Tibial nerve (tissue), 4 donors: ENCODE measurements at places on chromosomes 11 and 22. TPM values are rescaled to one million over a fixed set of nuclear protein-coding genes. Genes with fewer than 3 reads are reported as not detected.

GRCh38 chr22:41917903-41918791, 3.3 kb upstream of the SHISA8 start:
- no peak for DNase-seq

DNA sequence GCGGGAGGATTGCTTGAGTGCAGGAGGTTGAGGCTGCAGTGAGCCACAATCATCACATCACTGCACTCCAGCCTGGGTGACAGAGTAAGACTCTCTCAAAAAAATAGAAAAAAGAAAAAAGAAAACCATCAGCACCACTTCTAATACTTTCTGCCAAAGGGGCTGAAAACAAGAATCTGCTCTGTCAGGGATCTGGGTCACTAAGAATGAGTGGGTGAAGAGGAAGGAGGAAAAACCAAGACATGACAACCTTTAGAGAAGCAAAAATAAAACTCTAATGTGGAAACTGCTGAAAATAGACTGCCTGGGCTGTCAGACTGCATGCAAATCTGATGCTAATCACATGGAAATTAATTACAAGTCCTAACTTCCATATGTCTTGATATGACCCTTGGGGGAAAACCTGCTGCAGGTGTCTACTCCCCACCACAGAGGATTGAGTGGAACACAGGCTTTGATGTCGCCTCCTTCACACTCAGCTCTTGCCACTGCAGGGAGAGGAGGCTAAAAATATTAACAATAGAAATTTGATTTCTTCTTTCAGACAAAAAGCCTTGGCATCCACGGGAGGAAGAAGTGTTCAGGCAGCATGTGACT, 62.5 kb upstream of the CRTAM start:
- DNase-seq, result no peak

NRIP3 gene
- not detected for total RNA-seq

- no peak for DNase-seq
Measured at GRCh38 chr11:19966441-19966840, 193.8 kb downstream of the DBX1 start.

LYVE1 gene
- total RNA-seq, result 64.3 TPM

DNA sequence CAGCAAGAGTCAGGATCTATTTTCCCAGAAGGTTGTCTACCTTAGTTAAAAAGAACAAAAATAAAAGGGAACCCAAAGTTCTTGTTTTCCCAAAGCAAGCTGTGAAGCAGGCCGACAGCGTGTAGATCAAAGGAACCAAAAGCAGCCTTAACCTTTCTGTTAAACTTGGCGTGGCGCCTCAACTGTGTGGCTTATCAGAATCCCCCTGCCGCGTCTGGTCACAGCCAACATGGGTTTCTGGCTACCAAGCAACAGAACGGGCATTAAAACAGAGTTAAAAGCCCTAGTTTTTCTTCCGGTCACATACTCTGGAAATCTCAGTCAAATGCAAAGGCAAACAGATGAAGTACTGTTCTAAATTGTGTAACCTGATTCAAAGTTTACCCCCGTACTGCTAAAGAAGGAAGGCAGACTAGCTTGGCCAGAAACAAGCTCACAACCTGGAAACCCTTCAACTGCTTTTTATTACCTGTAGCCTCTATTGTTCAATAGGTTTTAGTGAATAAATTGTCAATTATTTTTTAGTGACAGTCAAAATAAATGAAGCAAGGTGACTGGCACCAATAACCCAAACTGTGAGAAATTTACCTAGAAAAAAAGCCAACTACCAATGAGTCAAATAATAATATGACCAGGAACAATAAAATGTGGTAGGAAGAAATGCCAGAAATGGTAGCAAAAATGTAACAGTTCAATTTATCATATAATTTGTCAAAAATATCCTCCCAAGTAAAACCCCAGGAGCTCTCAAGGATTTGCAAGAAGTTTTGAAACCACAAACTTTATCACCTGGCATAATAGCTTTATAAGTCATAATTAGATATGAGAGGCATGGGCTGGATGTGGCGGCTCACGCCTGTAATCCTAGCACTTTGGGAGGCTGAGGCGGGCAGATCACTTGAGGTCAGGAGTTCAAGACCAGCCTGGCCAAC, 21.4 kb downstream of the CHKA start:
- no peak for DNase-seq

GRCh38 chr11:17700991-17701390, 18.4 kb upstream of the MYOD1 start:
- DNase-seq, result no peak

DNA sequence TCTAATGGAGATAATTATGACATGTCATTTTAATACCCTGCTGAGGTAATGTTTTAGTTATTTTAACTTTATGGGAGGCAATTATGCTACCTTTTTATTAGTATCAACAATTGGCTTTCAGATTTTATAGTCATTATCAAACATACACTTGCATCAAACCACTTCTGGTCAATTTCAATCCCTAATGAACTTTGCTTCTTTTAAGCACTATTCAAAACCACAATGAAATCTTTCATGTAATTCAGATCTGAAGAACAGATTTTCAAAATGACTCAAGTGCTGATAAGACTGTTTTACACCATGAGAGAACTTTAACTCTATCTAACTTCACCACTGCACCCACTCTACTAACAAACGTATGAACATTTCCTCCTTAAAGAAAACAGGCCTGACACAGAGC, 25.9 kb upstream of the CCDC34 start:
- no peak for DNase-seq

DNA sequence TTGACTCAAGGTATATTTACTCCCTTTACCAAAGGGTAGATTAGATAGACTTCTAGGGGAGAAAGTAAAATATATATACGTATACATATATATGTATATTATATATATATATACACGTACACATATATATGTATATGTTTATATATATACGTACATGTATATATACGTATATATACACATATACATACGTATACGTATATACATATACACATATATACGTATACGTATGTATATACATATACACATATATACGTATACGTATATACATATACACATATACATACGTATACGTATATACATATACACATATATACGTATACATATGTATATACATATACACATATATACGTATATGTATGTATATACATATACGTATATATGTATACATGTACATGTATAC, 430.5 kb upstream of the ANO3 start:
- no peak for DNase-seq

DBX1 gene
- not detected for total RNA-seq

DNA sequence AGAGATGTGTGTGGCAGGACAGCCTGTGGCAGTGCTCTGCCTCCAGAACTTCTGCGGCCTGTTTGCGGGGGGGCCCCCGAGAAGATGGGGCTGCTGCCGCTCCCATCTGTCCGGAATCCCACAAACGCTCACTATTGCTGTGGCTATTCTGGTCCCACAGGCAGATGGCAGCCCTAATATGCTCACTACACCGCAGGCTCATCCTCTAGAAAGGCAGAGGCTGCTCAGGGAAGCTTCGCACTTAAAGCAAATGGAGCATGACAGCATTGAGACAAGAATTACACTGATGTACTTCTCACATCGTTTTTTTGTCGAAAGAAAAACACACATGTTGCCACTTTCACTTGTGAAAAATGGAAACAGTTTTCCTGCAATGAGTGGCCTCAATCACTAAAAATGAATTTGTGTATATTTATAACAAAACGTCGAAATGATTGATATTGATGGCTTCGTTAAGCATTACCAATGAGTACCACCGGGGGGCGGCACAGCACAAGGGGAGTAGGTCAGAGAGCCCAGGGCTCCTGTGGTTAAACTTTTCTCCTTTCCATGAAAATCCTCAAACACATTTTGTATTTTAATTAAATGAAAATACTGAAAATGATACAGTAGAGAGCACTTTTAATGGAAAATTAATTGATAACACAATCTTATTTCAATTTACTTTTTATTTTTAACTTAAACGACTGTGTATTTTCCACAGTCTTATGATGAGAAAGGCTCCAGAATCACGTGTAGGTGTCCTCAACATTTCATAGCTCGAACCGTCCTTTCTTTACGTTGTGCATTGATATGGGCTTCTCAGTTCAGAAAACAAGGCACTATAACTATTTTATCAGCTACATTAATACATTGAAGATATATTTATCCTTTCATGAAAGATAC, 69.1 kb downstream of the CTTN start:
- peak; percentile 56 for DNase-seq

GRCh38 chr11:2783536-2784082, 83.8 kb upstream of the KCNQ1OT1 start:
- DNase-seq, result no peak
